ENCODE measurements at places on chromosomes 7 and 10. TPM values are rescaled to one million over a fixed set of nuclear protein-coding genes. Genes with fewer than 3 reads are reported as not detected.

CDC123 gene
- 124 TPM for total RNA-seq

SPACDR gene
- total RNA-seq = 0.67 TPM

PRXL2A gene
- total RNA-seq = 41.3 TPM

EPHA1 gene
- not detected for total RNA-seq

LARP4B gene
- total RNA-seq = 39.2 TPM

NDUFA5 gene
- total RNA-seq = 27.4 TPM

TMEM270 gene
- total RNA-seq = 0.23 TPM

GATA3 gene
- 3.8 TPM for total RNA-seq

CASD1 gene
- total RNA-seq = 6.6 TPM

OR13A1 gene
- not detected for total RNA-seq

CAMK1D gene
- total RNA-seq = 7.4 TPM

COL17A1 gene
- total RNA-seq = 1.9 TPM

MDH2 gene
- 339 TPM for total RNA-seq

FAM25C gene
- total RNA-seq = 2.4 TPM

STOX1 gene
- total RNA-seq = 1.1 TPM

LIPM gene
- total RNA-seq = not detected

LIPK gene
- total RNA-seq = not detected

CYP3A4 gene
- not detected for total RNA-seq

EMX2 gene
- not detected for total RNA-seq

PDE6C gene
- total RNA-seq = not detected

COL28A1 gene
- 0.56 TPM for total RNA-seq

VSIR gene
- total RNA-seq = 33.9 TPM

EBLN1 gene
- total RNA-seq = not detected

SFTPA1 gene
- total RNA-seq = not detected

CYP2C8 gene
- not detected for total RNA-seq

All from A549 treated with ZK216348 at 1 μM for 4 hours (cell line).